WTC11 (cell line): ENCODE measurements at places on chromosomes 2 and 18.

DNA sequence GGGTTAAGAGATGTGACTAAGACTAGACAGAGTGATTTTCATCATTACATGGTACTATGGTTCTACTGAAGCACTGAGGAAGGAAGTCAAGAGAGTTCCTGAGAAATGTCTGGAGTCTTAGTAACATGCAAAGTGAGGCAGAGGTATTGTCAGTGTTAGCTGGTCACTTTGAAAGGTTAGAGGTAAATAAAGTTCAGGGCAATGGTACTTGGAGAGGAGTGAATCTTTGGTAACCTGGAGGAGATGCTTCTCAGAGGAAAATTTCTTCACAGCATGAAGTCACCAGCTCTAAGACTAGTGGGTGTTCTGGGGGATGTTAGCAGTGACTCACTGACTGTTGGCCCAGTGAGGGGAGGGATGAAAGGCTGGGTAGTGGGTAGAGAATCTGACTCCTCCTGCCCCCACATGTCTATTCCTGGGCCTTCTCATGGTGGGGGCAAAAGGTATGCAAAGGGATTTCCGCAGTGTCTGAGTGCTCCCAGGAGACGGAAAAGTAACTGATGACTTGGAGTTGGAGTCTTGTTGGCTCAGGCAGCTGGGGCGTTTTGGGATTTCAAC is 23.3 kb upstream of the IL1RN start:
- DNase-seq, result no peak

DNA sequence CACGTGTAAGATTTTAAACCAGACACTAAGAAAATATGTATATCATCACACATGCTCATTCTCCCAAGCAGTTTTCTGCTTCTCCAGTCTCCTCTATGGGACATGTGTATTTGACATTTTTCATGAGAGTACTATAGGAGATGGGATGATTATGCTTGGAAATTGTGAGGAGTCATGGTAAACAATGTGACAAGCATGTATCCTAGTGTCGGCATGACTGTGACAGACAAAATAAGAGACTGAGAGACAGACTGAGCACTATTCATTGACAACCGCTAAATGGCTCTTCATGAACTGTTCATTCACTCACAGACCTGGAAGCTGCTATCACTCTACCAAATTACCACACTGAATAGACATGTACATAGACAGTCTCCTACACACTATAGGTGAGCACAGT is 127.1 kb downstream of the VWC2L start:
- DNase-seq, result no peak

- no peak for DNase-seq
Observed at GRCh38 chr18:75869162-75869561, 441.7 kb upstream of the SMIM21 start.

GRCh38 chr2:162365392-162365791 is 21.5 kb downstream of the GCA start:
- DNase-seq, result no peak

GRCh38 chr2:43228756-43229659 is 2.6 kb upstream of the ZFP36L2 start:
- no peak for DNase-seq

DNA sequence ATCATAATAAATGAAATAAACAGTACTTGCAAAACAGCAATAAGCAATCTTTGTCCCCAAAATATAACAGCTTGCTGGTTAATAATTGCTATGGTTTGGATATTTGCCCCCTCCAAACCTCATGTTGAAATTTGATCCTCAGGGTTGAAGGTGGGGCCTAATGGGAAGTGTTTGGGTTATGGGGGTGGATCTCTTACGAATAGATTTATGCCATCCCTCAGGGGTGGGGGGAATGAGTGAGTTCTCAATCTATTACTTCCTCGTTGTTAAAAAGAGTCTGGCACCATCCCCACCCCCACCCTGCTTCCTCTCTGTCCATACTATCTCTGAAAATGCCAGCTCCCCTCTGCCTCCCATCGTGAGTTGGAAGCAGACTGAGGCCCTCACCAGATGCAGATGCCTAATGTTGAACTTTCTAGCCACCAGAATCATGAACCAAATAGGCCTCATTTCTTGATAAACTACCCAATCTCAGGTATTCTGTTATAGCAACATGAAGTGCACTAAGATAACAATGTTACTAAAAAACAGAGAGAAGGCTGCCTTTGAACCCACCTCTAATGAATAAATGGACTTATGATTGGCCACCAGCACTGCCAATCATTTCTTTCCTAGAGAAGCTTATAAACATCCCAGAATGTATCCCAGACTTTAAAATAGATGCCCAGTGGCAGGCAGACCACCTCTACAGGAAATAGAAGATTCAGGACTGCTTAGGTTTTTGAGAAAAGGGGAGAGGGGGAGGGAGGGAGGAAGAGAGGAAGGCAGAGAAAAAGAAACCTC is 90.1 kb downstream of the ALPK2 start:
- no peak for DNase-seq

- no peak for DNase-seq
Observed at GRCh38 chr2:6025391-6025790, 333.2 kb downstream of the SOX11 start.

- no peak for DNase-seq
Observed at GRCh38 chr2:142681952-142682351, 195.5 kb upstream of the KYNU start.

DNA sequence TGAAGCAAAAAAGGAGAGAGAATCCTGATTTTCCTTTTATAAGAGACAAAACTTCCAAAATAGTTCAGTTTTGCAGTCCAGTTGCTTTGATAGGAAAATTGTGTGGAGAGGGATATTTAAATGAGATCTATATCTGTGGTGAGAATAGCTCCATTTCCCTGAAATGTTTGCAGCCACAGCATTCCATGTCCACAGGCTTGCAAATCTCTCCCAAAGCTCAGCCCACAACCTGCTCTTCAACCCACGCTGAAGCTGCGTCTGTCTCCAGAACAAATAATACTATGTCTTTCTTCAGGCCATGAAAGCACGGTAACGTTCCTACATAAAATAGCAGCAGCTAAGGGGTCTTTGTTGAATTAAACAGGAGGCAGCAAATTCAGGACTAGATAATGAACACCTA is 31.8 kb downstream of the TMEM17 start:
- no peak for DNase-seq

- no peak for DNase-seq
Observed at GRCh38 chr18:26489881-26490280, 58.5 kb downstream of the KCTD1 start.

- no peak for DNase-seq
Observed at GRCh38 chr2:71243634-71244301, 16.9 kb upstream of the PAIP2B start.

DNA sequence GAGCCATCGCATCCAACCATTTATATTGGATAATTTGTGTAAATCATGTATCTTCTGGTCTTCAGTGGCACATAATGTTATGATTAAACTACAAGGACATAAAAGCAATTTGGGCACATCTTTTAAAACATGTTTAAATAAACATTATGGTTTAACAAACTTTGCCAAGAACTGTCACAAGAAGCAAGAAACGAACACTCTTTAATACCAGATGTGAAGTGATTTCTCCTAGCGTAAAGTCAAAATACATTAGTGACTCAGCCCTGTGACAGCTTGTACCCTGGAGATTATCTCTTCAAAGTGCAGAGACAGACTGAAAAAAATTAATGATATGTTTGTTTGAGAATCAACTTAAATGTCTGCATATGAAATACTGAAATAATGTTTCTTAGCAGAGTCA is 39.9 kb downstream of the DSEL start:
- no peak for DNase-seq

DNA sequence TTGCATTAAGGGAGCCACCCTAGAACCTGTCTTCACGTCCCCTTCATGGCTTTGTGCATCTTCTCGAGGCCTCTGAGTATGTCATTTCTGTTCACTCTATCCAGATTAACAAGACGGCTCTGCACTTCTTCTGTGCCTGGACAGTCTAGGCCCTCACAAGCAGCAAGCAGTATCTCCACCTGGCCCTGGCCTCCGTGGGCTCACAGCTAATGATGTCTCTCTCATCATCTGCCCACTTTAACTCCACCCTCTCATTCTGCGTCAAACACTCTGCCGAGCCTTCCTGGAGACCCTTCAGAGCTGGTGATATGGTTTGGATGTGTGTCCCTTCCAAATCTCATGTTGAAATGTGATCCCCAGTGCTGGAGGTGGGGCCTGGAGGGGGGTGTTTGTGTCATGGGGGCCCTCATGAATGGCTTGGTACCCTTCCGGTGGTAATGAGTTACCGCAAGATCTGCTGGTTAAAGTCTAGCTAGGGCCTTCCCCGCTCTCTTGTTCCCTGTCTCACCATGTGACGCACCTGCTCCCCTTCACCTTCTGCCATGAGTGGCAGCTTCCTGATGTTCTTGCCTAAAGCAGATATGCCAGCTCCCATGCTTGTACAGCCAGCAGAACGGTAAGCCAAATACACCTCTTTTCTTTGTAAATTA is 132.5 kb upstream of the ID2 start:
- DNase-seq, result no peak

DNA sequence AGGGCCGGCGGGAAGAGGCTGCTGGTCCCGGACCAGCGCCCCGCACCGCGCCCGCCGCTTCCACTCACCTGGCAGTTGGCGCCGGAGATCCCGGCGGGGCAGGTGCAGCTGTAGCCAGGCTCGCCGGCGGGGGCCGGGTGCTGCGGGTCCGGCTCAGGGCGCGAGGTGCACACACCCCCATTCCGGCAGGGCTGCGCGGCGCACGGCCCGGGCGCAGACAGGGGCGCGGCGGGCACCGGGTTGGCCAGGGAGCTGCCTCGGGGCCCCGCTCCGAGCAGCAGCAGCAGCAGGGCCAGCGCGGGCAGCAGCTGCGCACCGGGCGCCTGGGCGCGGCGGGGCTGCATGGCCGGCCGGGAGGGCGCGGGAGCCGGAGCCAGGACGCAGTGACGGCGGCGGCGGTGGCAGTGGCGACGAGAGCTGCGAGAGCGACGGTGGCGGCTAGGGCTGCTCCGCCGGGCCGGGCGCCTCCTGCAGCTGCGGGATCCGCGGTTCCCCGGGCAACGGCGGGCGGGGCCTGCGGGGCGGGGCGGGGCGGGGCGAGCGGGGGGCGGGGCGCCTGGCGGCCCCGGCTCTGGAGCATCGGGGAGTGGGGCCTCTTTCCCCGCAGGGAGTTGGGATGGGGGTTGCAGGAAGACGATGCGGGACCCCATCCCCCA is at the start of gene DNER:
DNER (minus strand) TSS at position 476 of the 656 bp plus-strand sequence; CDS start at position 344, 132 bp downstream.
- peak; percentile 68 for DNase-seq

DNA sequence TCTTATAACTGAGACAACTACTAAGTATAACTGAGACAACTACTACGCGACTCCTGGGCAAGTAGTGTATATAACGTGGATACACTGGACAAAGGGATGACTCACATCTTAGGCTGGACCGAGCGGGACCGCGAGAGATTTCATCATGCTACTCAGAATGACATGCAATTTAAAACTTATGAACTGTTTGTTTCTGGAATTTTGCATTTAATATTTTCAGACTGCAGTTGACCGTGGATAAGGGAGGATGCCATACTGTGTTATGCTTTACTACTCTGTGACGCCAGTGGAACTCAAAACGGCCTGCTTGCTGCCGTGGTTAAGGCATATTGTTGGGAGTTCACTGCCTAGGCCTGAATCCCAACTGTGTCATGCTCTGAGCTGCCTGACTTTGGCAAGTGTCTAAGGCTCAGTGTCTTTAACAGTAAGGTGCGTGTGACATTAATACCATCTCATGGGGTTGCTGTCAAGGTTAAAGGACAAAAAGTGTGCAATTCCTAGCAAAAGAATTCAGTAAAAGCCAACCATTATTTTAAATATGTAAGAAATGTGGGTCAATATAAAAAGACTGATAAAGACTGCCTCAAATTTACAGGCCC is 64.6 kb downstream of the BMP10 start:
- DNase-seq, result no peak

DNA sequence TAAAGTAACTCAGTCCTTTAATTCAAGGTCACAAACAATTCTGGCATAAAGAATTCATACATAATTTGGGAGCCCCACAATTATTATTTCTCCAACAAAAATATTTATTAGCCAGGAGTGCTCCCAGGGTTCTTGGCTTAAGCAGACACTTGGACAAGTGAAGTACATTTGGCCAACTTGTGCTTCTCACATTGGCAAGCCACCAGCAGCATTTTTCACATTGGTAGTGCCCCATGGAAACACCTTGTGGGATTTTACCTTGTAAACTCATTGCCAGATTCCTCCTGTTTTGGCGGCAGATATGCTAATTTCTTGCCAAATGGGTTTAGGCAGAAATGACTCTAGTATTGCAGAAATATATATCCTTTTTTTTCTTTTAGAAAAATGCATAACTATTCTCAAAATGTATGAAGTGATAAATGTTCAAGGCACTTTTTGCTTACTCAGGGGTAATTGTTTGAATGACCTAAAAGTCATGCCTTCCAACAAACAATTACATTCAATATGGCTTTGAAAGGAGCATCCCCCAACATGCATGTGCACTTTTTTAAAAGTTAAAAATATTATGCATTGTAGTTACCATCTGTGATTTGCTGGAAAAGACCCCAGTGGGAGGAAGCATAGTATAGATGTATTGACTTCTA is 113.5 kb downstream of the CSRNP3 start:
- DNase-seq, result no peak

- no peak for DNase-seq
Observed at GRCh38 chr2:120434492-120435308, 88.8 kb downstream of the INHBB start.

DNA sequence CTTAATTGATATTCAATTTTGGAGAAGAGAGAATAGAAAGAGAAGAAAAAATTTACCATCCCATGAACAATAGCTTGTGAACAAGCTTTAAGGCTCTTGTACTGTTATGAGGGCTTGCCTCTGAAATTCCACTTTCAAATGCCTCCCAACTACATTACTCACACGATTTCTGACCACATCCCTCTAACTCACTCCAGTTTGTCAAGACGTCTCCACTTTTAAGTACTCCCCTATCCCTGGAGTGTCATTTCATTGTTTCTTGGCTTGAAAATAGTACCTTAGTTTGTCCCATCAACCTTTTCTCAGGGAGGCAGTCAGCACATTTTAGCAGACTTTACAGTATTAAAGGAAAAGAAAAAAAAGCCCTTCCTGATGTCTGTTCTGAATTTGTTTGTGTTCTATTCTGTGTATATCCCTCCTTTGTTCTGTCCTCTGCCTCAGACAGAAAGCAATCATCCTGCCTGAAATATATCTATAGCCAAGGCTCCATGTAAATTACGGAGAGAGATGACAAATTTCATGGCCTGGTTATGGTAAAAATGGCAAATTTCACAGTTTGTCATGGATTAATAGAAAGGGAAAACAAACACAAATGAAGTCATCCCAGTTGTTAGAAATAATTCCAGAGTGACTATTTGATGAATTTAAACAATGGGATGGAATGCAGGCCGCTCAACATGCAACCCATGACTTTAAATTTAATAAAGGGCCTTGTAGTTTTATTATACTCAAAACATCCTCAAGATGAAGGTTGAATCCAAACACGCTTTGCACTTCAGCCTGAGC is 228.8 kb downstream of the ETAA1 start:
- no peak for DNase-seq

- no peak for DNase-seq
Observed at GRCh38 chr18:13287372-13287771, 68.8 kb downstream of the LDLRAD4 start.
